Brain (organoid and tissue), 16 donors: ENCODE measurements at places on chromosomes 5 and 9. TPM values are rescaled to one million over a fixed set of nuclear protein-coding genes. Genes with fewer than 3 reads are reported as not detected.

- peak; percentile 24 for DNase-seq
Measured at GRCh38 chr5:39599721-39600431, 175.1 kb upstream of the DAB2 start.

- no peak for DNase-seq
Measured at GRCh38 chr9:15738011-15738410, 185.2 kb downstream of the CCDC171 start.

DNA sequence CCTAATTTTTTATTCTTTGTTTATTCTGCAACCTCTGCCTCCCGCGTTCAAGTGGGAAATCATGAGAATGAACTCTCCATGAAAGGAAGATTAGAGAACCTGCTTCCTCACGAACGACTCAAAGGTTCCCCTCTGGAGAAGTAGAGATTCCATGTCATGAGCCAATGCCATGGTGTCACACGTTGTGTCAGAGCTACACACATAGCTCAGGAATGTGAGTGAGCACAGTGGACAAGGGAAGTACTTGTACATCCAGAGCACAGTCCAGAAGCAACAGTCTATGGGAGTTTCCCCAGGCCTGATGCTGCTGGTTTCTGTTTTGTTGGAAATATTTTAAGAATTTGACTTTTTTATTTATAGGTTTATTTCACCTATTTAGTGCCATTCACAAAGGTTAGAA, 26.8 kb upstream of the PPP2CA start:
- no peak for DNase-seq

DNA sequence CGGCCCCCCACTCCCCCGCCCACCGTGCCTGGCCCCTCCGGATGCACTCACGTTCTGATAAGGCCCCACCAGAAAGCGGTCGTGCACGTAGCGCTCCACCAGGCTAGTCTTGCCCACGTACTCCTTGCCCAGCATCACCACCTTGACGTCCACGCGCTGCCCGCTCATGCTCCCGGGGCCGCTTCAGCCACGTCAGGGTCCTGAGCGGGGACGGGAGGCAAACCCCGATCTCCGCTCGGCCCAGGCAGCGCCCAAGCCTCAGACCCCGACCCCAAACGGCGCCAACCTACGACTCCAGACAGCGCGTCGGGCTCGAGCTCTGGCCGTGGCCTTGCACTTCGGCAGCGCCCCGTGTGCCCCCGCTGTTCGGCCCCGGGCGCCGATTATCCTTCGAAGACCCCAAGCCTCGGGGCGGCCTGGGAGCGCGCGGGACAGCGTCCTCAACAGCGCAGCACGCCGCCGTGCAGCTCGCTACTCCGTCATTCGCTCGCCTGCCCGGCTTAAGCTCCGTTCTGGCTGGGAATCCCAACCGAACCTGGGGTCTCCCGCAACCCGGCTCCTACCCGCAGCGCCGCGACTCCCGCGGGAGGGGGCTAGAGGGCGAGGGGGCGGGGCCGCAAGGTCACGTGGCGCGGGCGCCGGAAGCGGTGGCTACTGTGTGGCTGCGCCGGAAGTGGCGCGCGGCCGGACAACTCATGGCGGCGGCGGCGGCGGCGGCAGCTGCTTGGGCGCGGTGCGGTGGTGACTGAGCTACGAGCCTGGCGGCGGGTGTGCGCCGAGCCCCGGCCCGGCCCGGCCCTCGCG, at the start of the genes PRELID1 and RAB24:
Gene PRELID1, plus strand, starts transcription at position 679 of the 804 bp plus-strand sequence. CDS start 187 bp downstream, outside the sequence.
Gene RAB24, minus strand, starts transcription at position 599 of the 804 bp plus-strand sequence. Its CDS starts 431 bp downstream, at position 168.
- DNase-seq, result peak; percentile 94

DNA sequence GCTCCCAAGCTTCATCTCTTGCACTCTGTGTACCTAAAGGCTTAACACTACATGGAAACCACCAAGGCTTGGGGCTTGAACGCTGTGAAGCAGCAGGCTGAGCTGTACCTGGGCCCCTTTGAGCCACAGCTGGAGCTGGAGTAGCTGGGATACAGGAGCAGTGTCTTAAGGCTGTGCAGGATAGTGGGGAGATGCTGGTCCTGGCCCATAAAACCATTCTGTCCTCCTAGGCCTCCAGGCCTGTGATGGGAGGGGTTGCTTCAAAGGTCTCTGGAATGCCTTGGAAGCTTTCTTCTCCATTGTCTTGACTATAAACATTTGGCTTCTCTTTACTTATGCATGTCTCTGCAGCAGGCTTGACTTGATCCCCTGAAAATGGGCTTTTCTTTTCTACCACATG, 42.3 kb upstream of the DAPK1 start:
- DNase-seq, result no peak

- DNase-seq, result peak; percentile 80
Measured at GRCh38 chr5:68285851-68286611, 70.5 kb downstream of the PIK3R1 start.

DNA sequence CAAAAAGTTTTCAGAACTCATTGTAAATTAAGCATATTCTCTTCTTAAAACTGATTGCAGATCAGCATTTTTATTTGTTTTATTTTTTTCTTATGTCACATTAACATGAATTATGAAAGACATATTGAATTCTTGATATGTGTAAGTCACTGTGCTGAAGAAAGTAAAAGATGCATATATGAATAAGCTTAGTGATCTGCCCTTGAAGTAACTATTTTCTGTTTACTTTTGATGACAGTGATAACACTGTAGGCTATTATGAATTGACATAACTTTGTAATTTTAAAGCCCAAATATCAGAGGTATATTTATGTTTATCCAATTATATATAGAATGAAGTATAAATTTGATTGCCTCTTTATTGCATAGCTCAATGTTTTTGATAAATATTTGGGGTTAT, 8.8 kb downstream of the PRR16 start:
- no peak for DNase-seq

- no peak for DNase-seq
Measured at GRCh38 chr5:168347368-168348083, 56.1 kb downstream of the WWC1 start.

DNA sequence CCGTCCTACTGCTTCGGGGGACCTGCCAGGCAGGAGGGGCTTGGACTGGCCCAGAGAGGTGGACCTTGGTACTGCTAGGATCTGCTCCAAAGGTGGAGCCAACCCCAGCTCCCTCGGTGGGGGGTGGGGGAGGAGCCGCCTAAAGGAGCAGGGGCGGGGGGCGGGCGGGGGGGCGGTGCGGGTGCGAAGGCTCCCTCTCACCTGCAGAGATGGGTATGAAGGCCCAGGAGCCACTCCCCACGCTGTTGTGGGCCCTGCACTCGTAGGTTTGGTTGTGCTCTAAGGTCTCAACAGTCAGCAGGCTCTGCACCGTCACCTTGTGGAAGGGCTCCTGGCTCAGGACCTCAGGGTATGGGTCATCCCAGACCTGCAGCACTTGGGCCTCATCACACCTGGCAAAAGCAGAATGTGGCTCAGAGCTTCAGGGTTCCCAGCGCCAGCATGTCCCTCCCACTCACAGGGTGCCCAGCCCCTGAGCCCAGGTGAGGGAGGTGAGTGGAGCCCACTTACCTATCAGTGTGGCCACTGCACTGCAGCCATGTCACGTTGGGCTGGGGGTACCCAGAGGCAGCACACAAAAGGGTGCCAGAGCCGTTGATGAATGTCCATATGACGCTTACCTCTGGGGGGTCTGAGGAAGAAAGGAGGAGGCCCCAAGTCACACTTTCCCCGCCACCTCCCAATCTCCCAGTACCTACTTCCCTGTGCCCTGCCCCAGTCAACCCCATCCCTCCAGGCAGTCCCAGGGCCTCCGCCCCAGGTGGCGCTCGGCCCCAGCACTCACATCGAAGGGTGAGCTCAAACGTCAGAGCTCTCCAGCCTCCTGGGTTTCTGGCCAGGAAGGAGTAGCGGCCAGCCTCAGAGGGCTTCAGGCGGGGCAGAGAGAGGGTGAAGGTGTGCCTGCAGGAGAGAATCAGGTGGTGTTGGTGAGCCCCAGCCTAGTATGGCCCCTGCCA, 16.4 kb downstream of the CSF1R start:
- no peak for DNase-seq

GRCh38 chr9:21682981-21683380, 119.5 kb upstream of the MTAP start:
- DNase-seq, result no peak

- no peak for DNase-seq
Measured at GRCh38 chr5:108661024-108661423, 86.7 kb upstream of the FER start.

GRCh38 chr5:9408964-9409363, 136.9 kb downstream of the SEMA5A start:
- DNase-seq, result no peak

GRCh38 chr9:93601666-93602065, 25.3 kb downstream of the PHF2 start:
- no peak for DNase-seq

DNA sequence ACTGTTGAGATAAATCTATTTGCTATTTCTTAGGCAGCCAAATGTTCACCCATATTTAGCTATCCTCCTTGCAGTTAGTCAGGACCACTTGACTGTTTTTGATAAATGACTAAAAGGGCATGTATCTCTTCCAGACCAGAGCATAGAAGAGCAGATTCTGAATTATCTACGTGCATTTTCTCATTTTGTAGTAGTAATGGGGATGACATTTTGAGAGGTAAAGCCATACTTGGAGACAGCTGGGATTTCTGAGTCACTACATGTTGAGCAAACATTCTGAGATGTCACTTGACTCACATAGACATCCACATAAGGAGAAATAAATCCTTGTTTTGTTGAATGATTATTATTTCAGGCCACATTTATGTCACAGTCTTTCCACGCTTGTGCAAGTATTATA, 297.6 kb downstream of the CDH10 start:
- no peak for DNase-seq

GPR150 gene
- polyA plus RNA-seq, result 1.4 TPM

CARD9 gene
- polyA plus RNA-seq, result 0.58 TPM

HRH2 gene
- polyA plus RNA-seq, result 2.1 TPM

EMB gene
- polyA plus RNA-seq, result 0.46 TPM

ARL14EPL gene
- not detected for polyA plus RNA-seq

ABCA1 gene
- polyA plus RNA-seq, result 0.90 TPM

GMCL2 gene
- polyA plus RNA-seq, result not detected

TXNDC8 gene
- polyA plus RNA-seq, result not detected

SLC34A3 gene
- polyA plus RNA-seq, result not detected

DIPK1B gene
- polyA plus RNA-seq, result 35.5 TPM

KIF4B gene
- not detected for polyA plus RNA-seq

ALDOB gene
- polyA plus RNA-seq, result 0.66 TPM

SARDH gene
- 4.7 TPM for polyA plus RNA-seq

AMBP gene
- polyA plus RNA-seq, result not detected
